Amygdala (tissue), 56 donors: ENCODE measurements at places on chromosomes 12 and 14.
A peak's percentile ranks its signal among the peaks of the same experiment; 100 is the strongest.

DNA sequence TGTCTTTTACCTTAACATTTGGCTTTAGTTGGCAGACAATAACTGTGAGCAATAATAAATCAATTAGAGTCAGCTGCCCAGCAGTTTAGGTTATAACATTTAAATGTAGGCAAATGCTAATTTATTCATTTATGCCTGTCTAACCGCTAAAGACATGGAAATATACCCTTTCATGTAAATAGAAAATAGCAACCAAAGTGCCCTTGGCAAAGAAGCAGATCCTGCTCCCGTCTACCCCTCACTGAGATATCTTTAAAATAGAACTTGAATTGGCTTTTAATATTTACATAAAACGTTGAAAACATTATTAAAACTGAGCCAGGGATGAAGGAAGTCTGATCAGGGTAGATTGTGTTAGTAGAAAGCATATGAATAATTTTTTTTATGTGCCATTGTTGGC, 67.3 kb downstream of the ATP23 start:
- no peak for DNase-seq

DNA sequence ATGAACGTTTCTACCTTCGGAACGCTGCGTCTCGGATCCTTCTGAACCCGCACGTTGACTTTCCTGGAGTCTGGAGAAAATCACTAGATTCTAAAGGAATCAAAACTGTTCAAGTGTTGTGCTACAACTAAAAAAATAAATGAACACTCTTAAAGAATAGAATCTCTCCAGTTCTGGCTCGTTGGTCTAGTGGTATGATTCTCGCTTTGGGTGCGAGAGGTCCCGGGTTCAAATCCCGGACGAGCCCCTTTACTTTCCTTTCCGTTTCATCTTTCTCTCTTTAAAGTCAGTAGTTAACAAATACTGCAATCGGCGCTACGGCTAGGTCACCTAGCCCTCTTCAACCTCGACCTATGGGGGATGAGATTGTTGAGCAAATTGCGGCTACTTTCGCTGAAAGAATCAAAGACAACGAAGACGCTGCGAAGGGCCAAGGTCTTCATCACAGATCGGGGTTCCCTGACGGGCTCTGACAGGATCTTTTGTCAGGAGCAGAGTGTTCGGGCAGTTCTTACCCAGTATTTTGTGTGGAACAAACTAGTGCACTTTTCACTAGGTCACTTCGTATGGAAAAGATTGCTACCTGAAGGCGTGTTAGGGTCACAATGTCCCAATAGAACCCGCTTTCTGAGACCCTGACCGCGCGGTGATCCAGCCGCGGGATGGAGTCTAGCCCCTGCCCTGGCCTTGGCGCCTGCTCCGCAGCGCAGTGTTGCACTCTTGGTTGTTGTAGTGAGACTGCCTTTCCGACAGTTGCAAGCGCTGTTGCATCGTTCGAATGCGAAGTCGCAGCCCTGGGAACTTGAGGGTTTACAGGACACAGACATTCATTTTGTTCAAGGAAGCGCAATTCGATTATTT, 8.4 kb downstream of the OR6S1 start:
- no peak for DNase-seq

DNA sequence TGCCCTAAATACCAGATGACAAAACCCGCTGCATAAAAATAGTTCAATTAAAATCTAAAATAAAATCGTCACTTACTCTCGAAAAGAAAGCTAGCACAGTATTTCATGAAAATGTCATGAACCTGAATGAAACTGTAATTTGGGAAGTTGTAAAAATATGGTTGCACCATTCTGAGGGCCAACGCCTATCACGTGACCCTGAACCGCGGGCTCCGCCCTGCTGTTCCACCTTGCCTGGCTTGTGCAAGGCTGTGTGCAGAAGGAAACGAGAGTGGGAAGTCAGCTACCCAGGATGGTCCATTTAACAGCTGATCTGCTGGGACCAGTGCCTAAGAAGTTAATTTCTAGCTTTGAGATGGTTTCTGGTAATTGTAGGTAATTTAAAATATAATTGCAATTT, 91.7 kb upstream of the BMP4 start:
- DNase-seq: no peak

- no peak for DNase-seq
These were observed 24.4 kb upstream of the MGST1 start for GRCh38 chr12:16323010-16323409.

- DNase-seq: no peak
These were observed 2.7 kb upstream of the GALC start for GRCh38 chr14:87995500-87996290.

DNA sequence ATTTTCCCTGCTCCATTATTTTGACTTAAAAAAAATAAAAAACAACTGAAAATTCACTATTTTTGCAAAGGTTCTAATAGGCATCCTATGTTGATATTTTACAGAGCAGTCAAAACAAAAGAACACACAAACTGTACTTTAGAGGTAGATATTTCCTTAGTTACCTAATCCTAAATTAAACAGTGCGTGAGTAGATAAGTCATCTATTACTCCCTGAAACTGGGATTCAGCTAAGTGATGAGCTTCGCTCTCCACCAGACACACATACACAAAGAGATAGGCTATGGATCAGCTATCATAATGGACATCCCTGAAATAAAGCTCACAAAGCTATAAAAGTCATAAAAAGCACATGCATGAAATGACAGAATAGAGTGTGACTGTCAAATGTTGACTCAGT, 398.7 kb downstream of the SOX5 start:
- no peak for DNase-seq

- no peak for DNase-seq
These were observed 127.8 kb upstream of the SSTR1 start for GRCh38 chr14:38079886-38080285.

DNA sequence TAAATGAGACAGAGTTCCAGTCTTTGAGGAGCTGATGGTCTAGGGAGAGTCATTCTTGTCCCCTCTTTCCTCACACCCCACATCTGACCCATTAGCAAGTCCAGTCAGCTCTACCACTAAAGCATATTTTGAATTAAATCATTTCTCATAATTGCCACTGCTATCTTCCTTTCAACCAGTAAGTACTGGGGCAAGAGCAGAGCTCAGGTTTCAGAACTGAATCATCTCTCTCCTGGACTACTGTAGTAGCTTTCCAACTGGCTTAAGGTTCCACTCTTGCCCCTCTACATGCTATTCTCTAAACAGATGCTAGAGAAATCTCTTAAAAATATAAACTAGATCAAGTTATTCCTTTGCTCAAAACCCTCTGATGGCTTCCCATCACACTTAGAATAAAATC, 218.3 kb downstream of the TTC6 start:
- DNase-seq: no peak

DNA sequence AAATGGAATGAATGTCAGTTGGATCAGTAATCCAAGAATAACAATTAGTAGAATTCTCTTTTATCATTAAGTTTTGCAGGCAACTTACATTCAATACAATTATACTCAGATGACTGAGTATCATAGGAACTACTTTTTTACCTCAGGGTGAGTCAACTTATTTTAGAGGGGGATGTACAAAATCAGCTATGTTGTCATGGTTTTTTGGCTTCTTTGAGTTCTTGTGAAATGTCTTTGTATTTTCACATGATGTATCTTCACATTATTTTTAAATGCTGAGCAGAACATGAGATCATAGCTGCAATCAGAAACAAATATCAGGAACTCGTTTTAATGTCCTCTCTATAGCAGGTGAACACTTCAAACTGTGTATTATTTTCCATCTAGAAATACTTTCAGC, 65.3 kb upstream of the PTPRR start:
- DNase-seq: no peak

- no peak for DNase-seq
These were observed 57.9 kb downstream of the SLC38A1 start for GRCh38 chr12:46210873-46211439.

DNA sequence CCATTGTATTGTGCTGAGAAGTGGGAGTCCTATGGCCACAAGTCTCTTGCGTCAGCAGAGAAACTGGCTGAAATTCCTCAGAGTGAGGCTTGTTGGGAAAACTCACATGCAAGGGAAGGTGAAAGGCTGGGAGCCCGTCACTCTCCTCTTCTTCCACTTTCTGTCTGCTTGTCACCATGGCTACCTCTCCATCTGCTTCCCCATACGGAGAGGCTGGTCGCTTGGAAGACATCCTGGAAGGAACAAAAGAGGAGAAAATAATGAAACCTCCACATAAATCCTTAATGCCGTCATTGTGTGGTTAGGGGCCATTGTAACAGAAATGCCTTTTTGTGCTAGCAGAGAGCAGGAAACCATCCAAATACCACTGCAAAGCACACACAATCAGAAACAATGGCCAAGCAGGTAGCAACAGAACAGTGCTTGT, 53.7 kb downstream of the SOX5 start:
- peak; percentile 15 for DNase-seq

GRCh38 chr12:105522166-105522825, 191.8 kb downstream of the C12orf75 start:
- DNase-seq: no peak

DNA sequence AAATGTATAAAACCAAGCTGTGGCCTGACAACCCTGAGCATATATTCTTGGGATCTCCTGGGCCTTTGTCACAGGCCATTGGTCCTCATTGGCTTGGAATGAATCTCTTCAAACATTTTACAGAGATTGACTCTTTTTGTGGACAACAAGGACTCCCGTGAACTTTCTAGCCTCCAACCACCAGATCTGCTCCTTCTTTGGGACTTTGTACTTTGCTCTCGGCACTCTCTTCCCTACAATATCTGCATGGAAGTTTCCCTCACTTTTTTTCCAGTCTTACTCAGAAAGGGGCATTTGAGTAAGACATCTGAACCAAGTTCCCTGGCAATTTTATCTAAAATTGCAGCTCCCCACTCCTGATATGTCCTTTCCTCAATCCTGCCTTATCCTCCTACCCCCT, 158.8 kb downstream of the PHLDA1 start:
- DNase-seq: no peak

GRCh38 chr12:52427083-52427482, 7.1 kb downstream of the KRT75 start:
- DNase-seq: no peak

- peak; percentile 8 for DNase-seq
These were observed 13.8 kb downstream of the NGDN start for GRCh38 chr14:23483236-23483854.

GRCh38 chr12:105980533-105980932, 158.2 kb downstream of the NUAK1 start:
- DNase-seq: no peak

- no peak for DNase-seq
These were observed 73.2 kb downstream of the SLC2A13 start for GRCh38 chr12:40032433-40033241.

GRCh38 chr14:54348001-54348611, 48.7 kb upstream of the CDKN3 start:
- peak; percentile 90 for DNase-seq
